ENCODE measurements at places on chromosomes 1 and 21.

- no peak for DNase-seq
- no peak overlapping the region for H3K27ac ChIP-seq
- no peak overlapping the region for H3K4me3 ChIP-seq
- H3K4me1 ChIP-seq = peaks cover 16% of the 10 kb centered on the region
Measured at GRCh38 chr1:169568497-169568896, 17.8 kb downstream of the F5 start.

GRCh38 chr1:23650344-23650990 is 41.1 kb upstream of the RPL11 start:
- no peaks in the 10 kb centered on the region for H3K4me1 ChIP-seq
- H3K27me3 ChIP-seq = peaks cover 27% of the 10 kb centered on the region
- H3K27ac ChIP-seq = no peak overlapping the region
- no peaks in the 10 kb centered on the region for H3K36me3 ChIP-seq

- peaks cover 86% of the 10 kb centered on the region for H3K27me3 ChIP-seq
- peaks cover 18% of the 10 kb centered on the region for H3K4me1 ChIP-seq
- H3K36me3 ChIP-seq = no peaks in the 10 kb centered on the region
- H3K27ac ChIP-seq = peak overlapping the region; percentile 71
- DNase-seq = peak; percentile 58
- peak overlapping the region; percentile 83 for H3K4me3 ChIP-seq
Measured at GRCh38 chr1:16888860-16889816, 6.6 kb upstream of the RNU1-2 start.

DNA sequence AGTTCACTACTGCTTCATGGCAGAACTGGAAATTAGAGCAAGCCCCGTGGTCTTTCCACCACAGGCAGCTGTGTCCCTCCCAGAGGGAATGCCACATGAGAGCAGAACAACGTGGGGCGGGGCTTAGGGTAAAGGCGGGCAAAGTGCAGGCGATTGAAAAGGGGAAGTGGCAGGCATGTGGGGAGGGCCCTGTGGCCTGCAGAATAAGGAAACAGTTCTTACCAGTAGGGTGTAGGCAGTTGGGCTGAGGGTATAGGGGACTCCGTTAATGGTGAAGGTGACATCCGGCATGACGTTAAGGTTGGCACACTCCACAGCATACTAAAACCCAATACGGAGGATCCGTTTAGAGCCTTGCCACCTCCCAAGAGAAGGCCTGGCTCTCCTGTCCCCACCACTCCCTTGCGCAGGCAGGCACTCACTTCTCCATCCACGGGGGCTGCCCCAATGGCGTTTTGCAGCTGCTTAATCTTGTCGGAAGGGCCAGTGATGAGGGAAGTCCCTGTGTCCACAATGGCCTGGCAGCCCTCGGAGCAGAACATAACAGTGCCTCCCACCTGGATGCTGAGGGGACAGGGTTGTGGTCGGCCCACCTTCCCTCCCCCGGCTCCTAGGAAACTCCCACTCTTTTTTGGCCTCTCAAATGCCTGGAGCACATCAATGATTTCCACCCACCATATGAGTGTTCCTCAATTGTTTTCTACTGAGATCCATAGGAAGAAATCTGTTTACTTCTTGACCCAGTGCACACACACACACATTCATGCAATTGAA is 9.1 kb upstream of the RAB7B start:
- peak; percentile 65 for DNase-seq
- H3K4me1 ChIP-seq = peaks cover 28% of the 10 kb centered on the region
- H3K4me3 ChIP-seq = no peak overlapping the region
- no peaks in the 10 kb centered on the region for H3K36me3 ChIP-seq
- H3K27me3 ChIP-seq = peaks cover 5% of the 10 kb centered on the region
- peak overlapping the region; percentile 71 for H3K27ac ChIP-seq

GRCh38 chr1:199742547-199742946 is 285.0 kb upstream of the NR5A2 start:
- H3K27me3 ChIP-seq = no peaks in the 10 kb centered on the region
- no peak overlapping the region for H3K27ac ChIP-seq
- no peak overlapping the region for H3K4me3 ChIP-seq
- no peaks in the 10 kb centered on the region for H3K4me1 ChIP-seq
- DNase-seq = no peak
- H3K36me3 ChIP-seq = no peaks in the 10 kb centered on the region

GRCh38 chr1:3051270-3052268 is 17.4 kb upstream of the PRDM16 start:
- peaks cover 37% of the 10 kb centered on the region for H3K27me3 ChIP-seq
- no peaks in the 10 kb centered on the region for H3K36me3 ChIP-seq
- H3K27ac ChIP-seq = no peak overlapping the region
- H3K4me3 ChIP-seq = no peak overlapping the region
- H3K4me1 ChIP-seq = no peaks in the 10 kb centered on the region

GRCh38 chr1:79255421-79255820 is 248.9 kb upstream of the ADGRL4 start:
- no peaks in the 10 kb centered on the region for H3K4me1 ChIP-seq
- DNase-seq = no peak
- no peaks in the 10 kb centered on the region for H3K36me3 ChIP-seq
- no peak overlapping the region for H3K27ac ChIP-seq
- H3K4me3 ChIP-seq = no peak overlapping the region
- H3K27me3 ChIP-seq = no peaks in the 10 kb centered on the region

DNA sequence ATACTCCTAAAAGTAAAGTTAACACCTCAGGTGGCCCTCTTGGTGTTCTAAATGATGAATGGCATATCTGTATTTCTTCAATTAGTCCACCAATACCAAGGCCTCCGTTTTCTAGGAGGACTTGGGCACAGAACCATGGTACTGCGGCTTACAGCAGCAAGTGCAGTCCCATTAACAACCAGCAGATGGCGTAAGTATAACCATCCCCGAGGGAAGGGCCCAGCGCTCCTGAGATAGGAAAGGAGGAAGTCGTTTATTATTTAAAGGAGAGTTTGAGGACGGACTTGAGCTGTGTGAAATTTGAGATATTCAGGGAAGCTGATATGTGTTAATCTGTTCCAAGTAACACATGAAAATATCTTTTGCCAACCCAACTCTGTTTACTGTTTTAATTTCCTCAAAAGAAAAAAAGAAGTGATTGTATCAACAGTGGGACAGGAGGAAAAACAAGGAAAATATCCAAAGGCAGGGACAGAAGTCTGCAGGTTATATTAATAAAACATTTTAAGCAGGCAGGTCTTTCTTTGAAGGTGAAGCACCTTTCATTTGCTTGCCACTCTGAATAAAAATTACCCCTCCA is 37.7 kb upstream of the KCNJ15 start:
- peaks cover 2% of the 10 kb centered on the region for H3K36me3 ChIP-seq
- H3K4me3 ChIP-seq = no peak overlapping the region
- peaks cover 3% of the 10 kb centered on the region for H3K4me1 ChIP-seq
- peak; percentile 76 for DNase-seq
- H3K27me3 ChIP-seq = peaks cover 4% of the 10 kb centered on the region

GRCh38 chr1:20399196-20399595 is 86.8 kb downstream of the CAMK2N1 start:
- H3K4me1 ChIP-seq = no peaks in the 10 kb centered on the region
- no peak overlapping the region for H3K27ac ChIP-seq
- H3K4me3 ChIP-seq = no peak overlapping the region
- DNase-seq = no peak
- peaks cover 68% of the 10 kb centered on the region for H3K27me3 ChIP-seq

- DNase-seq = no peak
- no peaks in the 10 kb centered on the region for H3K4me1 ChIP-seq
- peaks cover 65% of the 10 kb centered on the region for H3K27me3 ChIP-seq
- H3K27ac ChIP-seq = no peak overlapping the region
Measured at GRCh38 chr1:24300971-24301784, 18.0 kb upstream of the GRHL3 start.

DNA sequence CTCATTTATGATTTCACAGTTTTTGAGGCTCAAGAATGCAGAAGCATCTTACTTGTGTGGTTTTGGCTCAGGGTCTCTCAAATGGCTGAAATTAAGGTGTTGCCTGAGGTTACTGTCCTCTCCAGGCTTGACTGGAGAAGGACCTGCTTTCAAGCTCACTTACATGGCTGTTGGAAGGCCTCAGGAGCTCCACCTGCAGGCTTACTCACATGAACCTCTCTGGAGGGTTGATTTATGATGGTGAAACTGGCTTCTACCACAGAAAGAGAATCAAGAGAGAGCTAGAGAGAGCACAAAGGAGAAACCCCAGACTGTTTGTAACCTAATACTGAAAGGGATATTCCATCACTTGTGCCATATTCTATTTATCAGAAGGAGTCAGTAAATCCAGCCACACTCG is 6.2 kb upstream of the KCNK2 start:
- peaks cover 11% of the 10 kb centered on the region for H3K27me3 ChIP-seq
- peak; percentile 22 for DNase-seq
- no peak overlapping the region for H3K27ac ChIP-seq

GRCh38 chr1:84996846-84997666 is at the start of gene MCOLN2:
TSS of gene MCOLN2 (minus strand) at chr1:84997113. CDS start at chr1:84996872, 241 bp downstream.
- peaks cover 7% of the 10 kb centered on the region for H3K36me3 ChIP-seq
- DNase-seq = peak; percentile 69
- peaks cover 41% of the 10 kb centered on the region for H3K27me3 ChIP-seq
- H3K4me1 ChIP-seq = peaks cover 49% of the 10 kb centered on the region
- H3K4me3 ChIP-seq = peak within 1 kb of the TSS; percentile 83

DNA sequence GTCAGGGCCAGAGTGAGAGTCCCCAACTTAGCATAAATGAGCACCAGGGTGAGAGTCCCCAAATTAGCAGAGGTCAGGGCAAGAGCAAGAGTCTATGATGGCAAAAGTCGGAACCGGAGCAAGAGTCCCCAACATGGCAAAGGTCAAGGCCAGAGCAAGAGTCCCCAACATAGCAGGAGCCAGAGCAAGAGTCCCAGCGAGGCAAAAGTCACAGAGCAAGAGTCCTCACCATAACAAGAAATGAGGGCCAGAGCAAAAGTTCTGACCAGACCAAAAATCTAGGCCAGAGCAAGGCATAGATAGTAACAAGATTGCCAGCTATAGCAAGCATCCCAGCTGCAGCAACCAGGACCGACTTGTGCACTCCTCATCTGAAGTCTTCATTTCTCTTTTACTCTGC is 3.1 kb downstream of the NSUN4 start:
- H3K27ac ChIP-seq = peak overlapping the region; percentile 73
- H3K4me1 ChIP-seq = peaks cover 52% of the 10 kb centered on the region
- no peak overlapping the region for H3K4me3 ChIP-seq
- no peaks in the 10 kb centered on the region for H3K27me3 ChIP-seq
- no peak for DNase-seq

- H3K4me1 ChIP-seq = peaks cover 62% of the 10 kb centered on the region
- H3K27ac ChIP-seq = no peak overlapping the region
- H3K4me3 ChIP-seq = no peak overlapping the region
- peaks cover 10% of the 10 kb centered on the region for H3K36me3 ChIP-seq
- no peaks in the 10 kb centered on the region for H3K27me3 ChIP-seq
Measured at GRCh38 chr1:230122366-230123279, 55.6 kb downstream of the GALNT2 start.

DNA sequence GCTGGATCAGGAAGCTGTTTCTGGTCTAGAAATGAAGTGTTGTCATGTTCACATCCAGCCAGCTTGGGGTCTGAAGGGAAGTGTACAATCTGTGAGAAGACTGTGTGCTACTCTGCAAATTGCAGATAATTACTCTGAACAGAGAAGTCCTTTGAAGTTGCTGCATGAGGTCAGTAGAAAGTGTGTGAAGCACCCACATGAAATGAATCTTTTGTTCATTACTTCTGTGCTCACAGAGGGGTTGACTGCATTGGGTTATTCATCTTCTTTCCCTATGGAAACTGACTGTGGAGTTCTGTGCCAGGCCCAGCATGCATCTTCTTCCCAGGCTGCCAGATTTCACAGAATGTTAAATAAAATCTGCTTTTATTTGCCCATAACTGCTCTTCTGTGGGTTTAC is 47.1 kb downstream of the CTH start:
- H3K36me3 ChIP-seq = no peaks in the 10 kb centered on the region
- H3K4me1 ChIP-seq = no peaks in the 10 kb centered on the region
- DNase-seq = no peak
- H3K27ac ChIP-seq = no peak overlapping the region
- no peak overlapping the region for H3K4me3 ChIP-seq

DNA sequence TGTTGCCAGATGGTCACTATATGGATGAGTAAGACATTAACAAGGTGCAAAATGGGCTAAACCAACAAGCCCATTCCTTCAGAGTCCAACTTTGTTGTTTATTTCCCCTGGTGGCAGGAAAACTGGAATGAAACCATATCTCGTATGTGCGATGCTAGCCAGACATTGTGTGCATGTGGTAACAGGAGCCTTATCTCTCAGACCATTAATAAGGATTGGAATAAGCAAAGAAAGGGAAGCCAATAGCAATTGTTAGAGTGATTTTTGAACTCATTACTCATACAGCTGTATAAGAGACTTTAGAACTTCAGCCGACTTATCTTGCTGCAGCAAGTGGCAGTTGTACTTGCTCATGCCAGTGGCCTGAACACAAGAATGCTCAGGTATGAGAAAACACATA is 30.0 kb upstream of the HMCN1 start:
- no peak overlapping the region for H3K4me3 ChIP-seq
- no peaks in the 10 kb centered on the region for H3K4me1 ChIP-seq
- H3K36me3 ChIP-seq = no peaks in the 10 kb centered on the region
- H3K27me3 ChIP-seq = peaks cover 13% of the 10 kb centered on the region

- H3K27ac ChIP-seq = no peak overlapping the region
- no peaks in the 10 kb centered on the region for H3K4me1 ChIP-seq
- no peak overlapping the region for H3K4me3 ChIP-seq
- H3K36me3 ChIP-seq = no peaks in the 10 kb centered on the region
- H3K27me3 ChIP-seq = no peaks in the 10 kb centered on the region
Measured at GRCh38 chr1:215376544-215377264, 190.4 kb upstream of the KCTD3 start.
